Midbrain (tissue), 1 donor: ENCODE measurements at places on chromosomes 4 and X.
A peak's percentile ranks its signal among the peaks of the same experiment; 100 is the strongest.

DNA sequence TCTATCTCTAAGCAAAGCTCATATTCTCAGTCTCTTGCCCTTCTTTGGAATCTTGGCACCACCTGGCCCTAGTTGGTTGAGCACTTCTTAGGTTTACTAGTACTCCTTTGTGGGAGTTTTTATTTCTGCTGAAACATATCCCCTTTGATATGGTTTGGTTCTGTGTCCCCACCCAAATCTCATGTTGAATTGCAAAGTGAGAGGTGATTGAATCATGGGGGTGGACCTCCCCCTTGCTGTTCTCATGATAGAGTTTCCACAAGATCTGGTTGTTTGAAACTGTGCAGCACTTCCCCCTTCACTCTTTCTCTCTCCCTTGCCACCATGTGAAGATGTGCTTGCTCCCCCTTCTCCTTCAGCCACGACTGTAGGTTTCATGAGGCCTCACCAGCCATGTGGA lies 22.2 kb upstream of the SYNPO2 start:
- DNase-seq, result no peak

GRCh38 chr4:40255393-40256281 lies 58.8 kb downstream of the RHOH start:
- DNase-seq, result no peak

GRCh38 chrX:110265661-110266060 lies 52.2 kb downstream of the AMMECR1 start:
- DNase-seq, result no peak

DNA sequence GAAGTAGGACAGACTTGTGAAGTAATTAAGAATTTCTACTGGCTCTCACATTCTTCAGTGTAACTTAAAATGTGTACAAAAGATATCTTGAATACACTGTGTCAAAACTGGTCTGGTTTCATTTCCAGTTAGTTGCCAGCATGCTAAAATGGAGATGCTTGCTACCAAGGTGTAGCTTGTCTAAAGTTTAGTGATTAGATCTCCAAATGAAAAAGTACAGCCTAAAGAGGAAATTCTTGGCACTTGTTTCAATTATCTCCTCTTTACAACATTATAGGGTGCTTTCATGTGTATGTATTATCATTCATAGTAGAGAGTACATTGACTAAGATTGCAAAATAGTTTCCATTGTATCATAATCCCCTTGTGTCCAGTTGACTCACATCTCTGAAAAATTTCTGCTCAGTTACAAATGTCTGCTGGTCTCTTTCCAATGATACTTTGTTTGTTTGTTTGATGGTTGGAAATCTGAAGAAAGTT lies 97.3 kb upstream of the SPRY1 start:
- DNase-seq, result no peak

GRCh38 chr4:137630252-137630651 lies 98.0 kb upstream of the PCDH18 start:
- DNase-seq, result no peak

GRCh38 chr4:148064451-148064850 lies 332.6 kb downstream of the ARHGAP10 start:
- DNase-seq, result no peak

GRCh38 chr4:168928346-168928745 lies 81.7 kb downstream of the CBR4 start:
- no peak for DNase-seq

GRCh38 chr4:41257906-41258305 lies 1.2 kb downstream of the UCHL1 start:
- no peak for DNase-seq

DNA sequence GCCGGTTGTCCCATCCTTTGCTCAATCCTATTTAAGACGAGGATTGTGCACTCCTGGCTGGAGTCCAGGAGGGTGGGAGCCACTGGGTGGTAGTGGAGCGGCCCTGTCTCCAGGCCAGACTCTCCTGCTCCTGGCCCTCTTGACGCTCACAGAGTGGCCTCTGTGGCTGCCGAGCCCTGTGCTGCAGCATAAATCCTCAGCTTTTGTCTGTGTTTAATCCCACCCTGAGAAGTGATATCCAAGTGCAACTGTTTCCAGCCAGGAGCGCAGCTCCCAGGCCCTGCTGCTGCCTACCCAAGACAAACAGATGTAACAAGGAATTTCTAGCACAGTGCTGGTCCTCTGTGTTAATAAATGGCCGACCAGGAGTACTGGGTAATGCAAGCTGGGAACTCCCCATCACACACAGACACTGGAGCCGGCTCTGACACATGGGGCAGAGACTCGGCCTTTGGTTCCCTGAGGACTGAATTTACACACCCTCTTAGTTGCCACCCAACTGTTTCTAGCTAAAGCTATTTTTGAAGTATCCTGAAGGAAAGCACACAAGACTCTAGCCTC lies 85.3 kb downstream of the GATB start:
- DNase-seq, result peak; percentile 58

DNA sequence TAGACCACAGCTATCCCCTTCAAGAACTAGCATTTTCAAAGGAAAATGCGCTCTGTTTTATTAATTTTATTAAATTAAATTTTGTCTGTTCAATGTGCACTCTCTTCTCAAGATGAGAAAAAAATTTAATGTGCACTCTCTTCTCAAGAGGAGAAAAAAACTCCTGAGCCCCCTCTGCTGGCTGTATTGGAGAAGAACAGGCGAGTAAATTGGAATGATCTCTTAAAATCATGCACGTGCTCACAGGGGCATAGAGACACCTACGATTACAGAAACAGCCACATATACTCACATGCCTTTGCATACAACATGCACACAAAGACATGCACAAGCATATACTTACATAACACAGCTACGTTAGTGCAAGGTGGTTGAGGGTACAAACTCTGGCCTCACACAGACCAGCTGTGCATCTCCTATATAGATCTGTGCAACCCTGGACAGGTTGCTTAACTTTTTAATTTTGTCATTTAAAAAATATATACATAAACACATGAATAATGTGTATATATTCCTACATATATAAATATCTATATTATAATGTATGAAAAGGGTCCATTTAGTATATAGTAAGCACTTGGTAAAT lies 176.2 kb upstream of the CXorf66 start:
- DNase-seq, result peak; percentile 54

DNA sequence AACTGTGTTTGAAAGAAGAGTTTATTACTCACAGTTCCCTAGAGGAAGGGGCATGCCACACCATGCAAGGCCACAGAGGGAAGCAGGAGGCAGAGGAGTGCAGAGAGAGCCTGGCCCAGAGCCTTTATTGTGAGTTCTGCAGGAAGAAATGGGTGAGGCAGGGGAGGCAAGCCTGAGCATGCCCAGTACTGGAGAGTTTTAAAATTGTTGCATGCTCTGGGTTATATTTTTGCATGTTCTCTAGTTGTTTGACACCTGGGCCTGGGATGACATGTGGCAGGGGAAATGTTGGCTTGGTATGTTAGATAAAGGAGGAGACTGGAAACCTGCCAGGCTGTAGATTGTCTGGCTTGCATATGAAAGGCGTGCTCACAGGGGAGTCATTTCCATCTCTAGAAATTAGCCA lies 19.7 kb upstream of the CRMP1 start:
- no peak for DNase-seq

DNA sequence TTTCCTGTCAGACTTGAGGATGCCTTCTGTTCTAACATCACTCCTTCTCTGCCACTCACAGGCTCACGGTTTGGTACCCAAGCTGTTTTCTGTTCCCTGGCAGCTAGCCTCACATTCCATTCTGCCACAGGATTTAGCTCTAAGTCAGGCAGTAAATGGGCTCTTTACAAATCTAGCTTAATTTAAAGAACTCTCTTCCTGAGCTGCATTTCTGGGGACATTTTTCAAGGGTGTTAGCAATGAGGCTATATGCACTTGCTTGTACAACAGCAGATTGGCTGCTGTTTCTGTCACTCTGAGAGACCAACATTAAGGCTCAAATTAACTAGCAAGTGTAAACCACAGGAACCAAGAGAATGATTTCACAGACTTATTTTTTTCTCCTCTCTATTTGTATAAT lies 337.8 kb upstream of the NOCT start:
- DNase-seq, result no peak

DNA sequence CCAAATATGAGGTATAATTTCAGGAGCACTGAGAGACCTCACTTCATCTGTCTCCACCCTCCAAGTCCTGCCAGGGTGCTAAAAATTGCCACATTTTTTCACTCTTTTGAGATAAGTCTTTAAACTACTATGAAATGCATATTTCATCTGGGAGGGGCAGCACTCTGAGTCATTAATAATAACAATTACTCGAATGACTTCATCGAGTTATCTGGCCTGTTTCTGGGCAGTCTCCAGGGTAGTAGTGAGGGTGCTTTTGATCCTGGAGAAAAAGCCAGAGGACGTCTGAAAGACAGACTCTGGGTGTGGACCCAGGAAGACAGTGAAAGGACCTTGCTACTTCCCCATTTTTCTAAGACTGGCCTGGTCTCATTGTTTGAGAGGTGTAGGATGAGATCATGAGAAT lies 42.3 kb upstream of the SRD5A3 start:
- DNase-seq, result no peak

DNA sequence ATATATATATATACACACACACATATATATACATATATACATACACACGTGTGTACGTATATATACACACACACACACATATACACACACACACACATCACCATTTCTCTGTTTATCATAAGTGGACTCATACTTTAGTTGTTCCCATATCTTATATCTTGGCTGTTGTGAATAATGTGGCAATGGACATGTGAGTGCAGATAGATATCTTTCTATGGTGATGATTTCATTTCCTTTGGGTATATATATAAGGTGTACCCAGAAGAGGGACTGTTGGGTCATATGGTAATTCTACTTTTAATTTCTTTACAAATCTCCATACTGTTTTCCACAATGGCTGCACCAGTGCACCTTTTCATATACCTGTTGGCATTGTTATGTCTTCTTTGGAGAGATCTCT lies 105.9 kb downstream of the LARP1B start:
- no peak for DNase-seq

DNA sequence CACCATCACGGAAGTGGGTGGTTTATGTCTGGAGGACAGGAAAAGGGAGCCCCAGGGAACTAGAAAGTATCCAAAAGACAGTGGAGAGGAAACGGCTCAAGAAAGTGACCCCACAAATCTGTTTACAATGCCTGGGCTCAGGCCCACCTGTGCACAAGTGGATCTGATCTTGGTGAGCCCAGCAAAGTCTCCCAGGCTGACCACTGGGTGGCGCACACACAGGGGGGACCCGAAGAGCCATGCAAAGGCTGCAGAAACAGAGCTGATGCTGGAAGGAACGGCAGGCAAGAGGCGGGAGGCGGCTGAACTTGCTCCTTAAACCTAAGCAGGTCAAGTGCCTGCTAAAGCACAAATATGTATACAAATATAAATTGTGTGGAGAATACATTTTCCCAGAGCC lies 9.6 kb downstream of the HAUS7 start:
- peak; percentile 30 for DNase-seq
